ENCODE measurements at places on chromosomes 7 and 10. TPM values are rescaled to one million over a fixed set of nuclear protein-coding genes. Genes with fewer than 3 reads are reported as not detected.

GPR15LG gene
- 0.64 TPM for total RNA-seq

DYDC2 gene
- 0.99 TPM for total RNA-seq

COA1 gene
- 75.8 TPM for total RNA-seq

RET gene
- total RNA-seq: 16.9 TPM

GDF10 gene
- total RNA-seq: 1.6 TPM

TPST1 gene
- 62.7 TPM for total RNA-seq

TRPV6 gene
- total RNA-seq: 5.2 TPM

RNLS gene
- total RNA-seq: 19.2 TPM

TRPV5 gene
- 1.1 TPM for total RNA-seq

CPXM2 gene
- total RNA-seq: 9.5 TPM

ANKRD61 gene
- not detected for total RNA-seq

UNCX gene
- 7.5 TPM for total RNA-seq

VWA2 gene
- 3.0 TPM for total RNA-seq

TMEM236 gene
- total RNA-seq: 0.64 TPM

OR9A2 gene
- 0.53 TPM for total RNA-seq

CEP55 gene
- total RNA-seq: 6.2 TPM

KIF11 gene
- total RNA-seq: 12.0 TPM

Measured in metanephros (tissue), 2 donors.